Activated CD4-positive, alpha-beta T cell treated with anti-CD3 and anti-CD28 coated beads for 4 hours (primary cell): ENCODE measurements at places on chromosomes 7 and 10.

DNA sequence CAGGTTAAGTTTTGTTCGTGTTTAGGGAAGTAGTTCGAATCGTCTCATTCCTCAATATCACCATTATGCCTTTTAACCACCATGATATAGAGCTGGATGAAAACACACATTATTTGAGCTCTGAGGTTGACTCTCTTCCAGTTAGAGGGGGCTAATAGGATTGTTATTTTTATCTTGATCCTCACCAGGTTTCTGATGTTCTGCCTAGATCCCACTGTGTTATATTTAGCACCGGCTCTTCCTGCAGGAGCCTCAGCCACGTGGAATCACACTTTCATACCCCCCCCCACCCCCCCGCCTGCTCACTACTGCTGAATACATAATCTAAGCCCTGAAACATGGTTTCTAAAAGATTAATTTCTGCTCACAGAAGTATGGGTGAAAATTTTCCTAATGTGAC is 88.3 kb downstream of the NRCAM start:
- no peak for DNase-seq

GRCh38 chr7:151057506-151057988 is at the start of gene CDK5:
Gene CDK5 (minus strand): TSS chr7:151057897. CDS start chr7:151057848, 49 bp downstream.
- no peak for DNase-seq

DNA sequence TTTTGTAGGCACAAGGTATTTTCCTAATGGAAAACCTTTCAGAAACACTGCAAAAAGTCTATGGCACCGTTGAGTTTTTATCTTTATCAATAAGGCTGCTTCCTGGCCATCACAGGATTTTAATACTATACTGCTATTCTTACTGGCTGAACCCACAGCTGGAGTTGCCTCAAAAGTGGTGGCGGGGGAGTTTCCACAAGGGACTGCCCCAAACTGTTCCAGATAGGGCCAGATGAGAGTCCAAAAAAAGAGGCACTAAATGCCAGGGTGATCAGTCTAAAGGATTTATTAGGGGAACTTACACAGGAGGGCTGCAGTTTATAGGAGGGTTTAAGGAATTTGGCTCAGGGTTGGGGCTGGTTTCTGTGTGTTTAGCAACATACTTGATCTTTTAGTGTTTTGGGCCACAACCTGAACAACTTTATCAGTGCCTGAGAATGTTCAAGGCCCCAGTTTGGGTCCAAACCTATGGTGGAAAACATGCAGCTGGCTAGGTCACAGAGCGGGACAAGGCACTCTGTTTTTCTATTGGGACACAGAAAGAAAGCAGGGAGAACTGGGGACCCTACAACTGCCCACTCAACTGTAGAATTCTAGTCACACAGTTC is 41.4 kb downstream of the STAM start:
- peak; percentile 9 for DNase-seq

GRCh38 chr7:17374654-17375053 is 76.2 kb downstream of the AHR start:
- no peak for DNase-seq

DNA sequence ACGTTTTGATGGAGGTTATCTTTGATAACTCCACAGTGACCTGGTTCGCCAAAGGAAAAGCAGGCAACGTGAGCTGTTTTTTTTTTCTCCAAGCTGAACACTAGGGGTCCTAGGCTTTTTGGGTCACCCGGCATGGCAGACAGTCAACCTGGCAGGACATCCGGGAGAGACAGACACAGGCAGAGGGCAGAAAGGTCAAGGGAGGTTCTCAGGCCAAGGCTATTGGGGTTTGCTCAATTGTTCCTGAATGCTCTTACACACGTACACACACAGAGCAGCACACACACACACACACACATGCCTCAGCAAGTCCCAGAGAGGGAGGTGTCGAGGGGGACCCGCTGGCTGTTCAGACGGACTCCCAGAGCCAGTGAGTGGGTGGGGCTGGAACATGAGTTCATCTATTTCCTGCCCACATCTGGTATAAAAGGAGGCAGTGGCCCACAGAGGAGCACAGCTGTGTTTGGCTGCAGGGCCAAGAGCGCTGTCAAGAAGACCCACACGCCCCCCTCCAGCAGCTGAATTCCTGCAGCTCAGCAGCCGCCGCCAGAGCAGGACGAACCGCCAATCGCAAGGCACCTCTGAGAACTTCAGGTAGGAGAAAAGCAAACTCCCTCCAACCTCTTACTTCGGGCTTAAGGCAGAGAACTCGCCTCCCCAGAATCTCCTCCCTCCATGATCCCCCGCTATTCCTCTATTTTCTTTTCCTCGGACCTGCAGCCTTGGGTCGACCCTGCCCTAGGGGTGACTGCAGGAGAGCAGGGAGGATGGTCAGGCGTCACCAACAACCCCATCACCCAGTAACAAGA is at the start of gene SERPINE1:
SERPINE1 (plus strand) TSS at position 454 of the 809 bp plus-strand sequence. CDS start 1,290 bp downstream, outside the sequence.
- peak; percentile 56 for DNase-seq

DNA sequence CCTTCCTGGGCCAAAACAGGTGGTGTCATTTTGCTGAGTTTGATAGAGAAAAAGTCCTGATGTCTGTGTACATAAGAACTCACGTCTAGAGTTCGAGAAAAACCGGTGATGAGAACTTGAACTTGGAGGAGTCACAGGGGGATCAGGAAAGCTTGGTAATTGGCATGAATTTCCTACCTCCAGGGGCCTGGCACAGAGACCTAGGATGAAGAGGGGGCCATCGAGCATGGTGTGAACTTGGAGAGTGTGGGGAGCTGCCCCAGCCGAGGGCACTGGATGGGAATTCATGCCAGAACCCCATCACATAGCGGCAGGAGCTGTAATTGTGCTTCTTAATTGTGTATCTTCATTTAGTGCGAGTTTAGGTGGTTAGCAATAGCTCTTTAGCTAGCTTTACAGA is 82.2 kb downstream of the CUX1 start:
- no peak for DNase-seq

DNA sequence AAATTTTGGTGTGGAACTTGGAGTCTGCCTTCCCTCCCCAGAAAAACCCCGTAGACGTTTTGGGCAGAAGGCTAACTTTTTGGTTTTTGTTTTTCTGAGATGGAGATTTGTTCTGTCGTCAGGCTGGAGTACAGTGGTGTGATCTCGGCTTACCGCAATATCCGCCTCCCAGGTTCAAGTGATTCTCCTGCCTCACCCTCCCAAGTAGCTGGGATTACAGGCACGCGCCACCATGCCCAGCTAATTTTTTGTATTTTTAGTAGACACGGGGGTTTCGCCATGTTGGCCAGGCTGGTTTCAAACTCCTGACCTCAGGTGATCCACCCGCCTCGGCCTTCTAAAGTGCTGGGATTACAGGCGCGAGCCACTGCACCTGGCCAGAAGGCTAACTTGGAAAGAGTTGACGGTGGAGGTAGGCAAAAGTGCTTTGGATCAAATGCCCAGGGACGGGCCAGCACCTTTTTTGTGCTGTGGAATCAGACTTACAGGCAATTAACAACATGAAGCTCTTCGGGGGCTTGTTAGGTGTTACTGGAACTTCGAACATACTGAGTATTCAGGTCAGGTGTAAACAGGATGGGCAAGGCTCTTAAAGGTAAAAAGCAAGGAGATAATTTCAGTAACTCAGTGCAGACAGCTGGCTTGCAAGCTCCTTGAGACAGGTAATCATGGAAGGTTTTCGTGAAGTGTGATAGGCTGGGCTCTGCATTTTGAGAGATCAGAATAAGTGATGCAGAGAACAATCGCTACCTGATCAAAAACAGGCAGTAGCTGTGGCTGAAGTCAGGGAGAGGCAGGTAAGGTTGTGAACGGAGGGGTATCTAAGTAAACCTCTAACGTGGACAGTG is 1.8 kb downstream of the PPP1R35 start:
- no peak for DNase-seq

DNA sequence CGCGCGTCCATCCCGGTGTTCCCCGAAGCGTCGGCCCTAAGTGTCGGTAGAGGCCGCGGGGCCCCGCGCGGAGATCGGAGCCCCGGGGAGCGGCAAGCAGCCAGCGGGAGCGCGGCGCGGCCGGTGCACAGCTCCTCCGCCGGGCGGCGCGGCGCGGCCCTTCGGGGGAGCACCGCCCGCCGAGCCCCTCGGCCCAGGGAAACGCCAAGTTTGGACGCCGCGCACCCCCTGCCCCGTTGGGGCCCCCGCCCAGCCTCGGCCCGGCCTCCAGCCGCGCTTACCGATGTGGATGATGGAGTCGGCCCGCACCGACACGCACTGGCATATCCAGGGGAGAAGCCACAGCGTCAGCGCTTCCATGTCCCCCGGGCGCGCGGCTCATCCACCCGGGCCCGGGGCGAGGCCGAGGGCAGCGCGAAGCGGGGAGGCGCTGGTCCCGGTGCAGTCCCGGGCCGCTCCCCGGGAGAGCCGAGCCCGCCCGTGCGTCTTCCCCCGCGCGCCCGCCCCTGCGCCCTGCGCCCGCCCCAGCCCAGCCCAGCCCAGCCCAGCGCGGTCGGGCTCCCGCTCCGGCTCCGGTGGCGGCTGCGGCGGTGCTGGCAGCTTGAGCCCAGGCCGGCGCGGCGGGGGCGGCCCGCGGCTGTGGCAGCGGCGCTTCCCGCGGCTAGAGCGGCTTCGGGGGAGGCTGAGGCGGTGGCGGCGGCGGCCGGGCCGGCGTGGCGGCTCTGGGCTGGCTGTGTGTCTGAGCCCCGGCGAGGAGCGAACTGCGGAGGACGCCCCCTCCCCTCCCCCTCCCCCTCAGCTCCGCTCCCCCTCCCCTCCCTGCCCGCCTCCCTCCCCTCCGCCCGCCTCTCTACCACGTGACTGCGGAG is at the start of gene GRID1:
GRID1 (minus strand) TSS at position 763 of the 869 bp plus-strand sequence.
- peak; percentile 20 for DNase-seq

GRCh38 chr7:112877691-112878460 is 87.7 kb upstream of the TMEM168 start:
- no peak for DNase-seq
